ENCODE measurements at places on chromosomes 5 and 9.

GRCh38 chr9:86577420-86578333 is 223.5 kb upstream of the TUT7 start:
- DNase-seq = no peak

- no peak for DNase-seq
These were observed 41.7 kb upstream of the GABRP start for GRCh38 chr5:170741801-170742200.

DNA sequence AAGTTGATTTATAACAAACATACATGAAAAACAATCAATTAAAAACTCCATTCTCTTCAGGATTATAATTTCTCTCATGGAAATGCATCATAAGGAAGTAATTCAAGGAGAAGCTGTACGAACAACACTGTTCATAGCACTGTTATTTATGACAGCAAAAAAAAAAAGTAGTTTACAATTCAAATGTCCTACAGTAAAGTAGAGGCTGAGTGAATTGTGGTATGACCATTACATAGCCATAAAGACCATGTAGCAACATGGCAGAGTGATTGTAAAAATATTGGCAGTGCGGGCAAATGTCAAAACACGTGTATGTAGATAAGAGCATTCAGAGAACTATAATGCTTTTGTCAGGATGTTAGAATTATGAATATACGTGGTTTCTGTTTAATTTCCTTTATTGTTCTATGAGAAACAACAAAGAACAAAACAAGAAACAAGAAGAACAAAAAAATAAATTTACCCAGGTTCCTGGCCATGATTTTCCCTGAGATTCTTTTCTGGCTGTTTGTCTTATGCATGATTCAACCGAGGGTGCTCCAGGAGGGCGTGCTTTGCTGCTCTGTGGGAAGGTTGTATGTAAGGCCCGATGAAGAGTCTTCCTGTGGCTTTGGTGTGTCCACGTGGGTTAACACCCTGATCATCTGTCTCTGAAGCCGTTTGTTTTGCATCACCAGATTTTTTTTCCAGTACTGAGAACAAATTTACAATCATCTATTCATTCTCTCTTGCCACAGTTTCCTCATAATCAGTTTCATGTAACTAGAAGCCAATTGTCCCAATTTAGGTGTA is 28.8 kb downstream of the GCNT4 start:
- peak; percentile 50 for DNase-seq

DNA sequence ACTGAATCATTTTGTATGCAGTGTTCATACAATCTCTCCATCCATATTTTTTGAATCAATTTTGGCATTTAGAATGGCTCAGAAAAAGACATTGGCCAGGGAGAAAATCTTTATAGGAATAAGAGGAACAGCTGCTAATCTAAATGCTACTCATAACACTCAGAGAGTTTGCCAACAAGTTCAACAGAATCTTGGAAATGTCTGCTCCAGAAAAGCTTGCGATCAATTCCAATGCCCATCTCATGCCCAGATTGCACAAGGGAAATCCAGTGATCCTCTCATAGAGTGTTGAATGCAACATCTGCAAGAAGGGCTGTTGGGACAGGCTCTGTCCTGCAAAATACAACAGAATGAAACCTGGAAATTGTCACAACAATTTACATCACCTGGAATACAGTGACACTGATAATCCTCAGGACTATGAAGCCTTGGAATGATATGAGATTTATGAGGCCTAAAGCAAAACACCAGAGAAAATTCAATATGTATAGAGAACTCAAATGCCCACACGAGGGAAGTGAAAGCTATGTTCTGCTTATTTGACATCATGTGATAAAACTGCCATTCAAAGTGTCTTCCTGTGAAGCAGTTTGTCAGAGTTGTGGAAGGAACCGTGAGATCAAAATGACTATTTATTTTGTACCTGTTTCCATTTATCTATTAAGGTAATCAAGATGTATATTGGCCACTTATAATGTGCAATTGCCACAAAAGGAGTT is 190.1 kb downstream of the PARP8 start:
- DNase-seq = no peak

DNA sequence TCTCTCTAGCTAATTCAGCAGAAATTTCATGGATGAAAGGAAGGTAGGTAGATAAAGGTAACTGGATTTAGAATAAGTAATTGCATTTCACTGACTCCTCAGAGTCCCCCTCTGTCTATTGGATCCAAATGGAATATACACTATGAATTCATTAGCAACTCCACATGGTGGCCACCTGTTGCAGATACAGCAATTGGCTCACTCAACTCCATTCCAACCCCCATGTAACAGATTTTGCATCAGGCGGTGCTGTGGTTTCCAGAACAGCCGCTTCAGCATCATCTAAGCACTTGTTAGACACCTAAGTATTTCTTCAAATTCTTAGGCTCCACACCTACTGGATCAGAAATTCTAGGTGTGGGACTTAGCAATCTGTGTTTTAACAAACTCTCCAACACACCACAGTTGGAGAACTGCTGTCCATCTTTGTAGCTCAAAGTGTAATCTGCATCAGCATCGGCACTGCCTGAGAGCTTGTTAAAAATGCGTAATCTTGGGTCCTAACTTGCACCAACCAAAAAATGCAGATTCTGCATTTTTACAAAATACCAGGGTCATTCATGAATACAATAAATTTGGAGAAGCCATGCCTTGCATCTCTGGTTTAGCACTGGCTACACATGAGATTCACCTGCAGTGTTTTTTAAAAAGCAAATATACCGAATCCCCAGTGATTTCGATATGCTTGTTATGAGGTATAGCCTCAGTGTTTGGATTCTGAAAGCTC is 413.8 kb upstream of the CD180 start:
- no peak for DNase-seq

DNA sequence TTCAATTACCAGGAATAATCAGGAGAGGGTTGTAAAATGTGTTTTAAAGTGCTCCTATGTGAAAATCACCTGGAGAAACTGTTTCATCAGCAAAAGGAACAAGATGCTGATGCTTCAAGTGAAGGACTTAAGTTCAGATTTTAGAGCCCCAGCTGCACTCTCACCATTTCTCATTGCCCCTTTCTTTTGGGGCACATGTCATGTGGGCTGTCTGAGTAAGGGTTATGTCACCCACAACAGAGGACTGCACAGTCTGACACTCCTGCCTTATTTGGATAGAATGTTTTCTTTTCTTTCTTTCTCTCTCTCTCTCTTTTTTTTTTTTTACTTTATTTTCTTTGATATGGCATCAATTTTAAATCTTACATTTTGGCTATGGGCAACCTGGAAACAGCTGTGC is 204.1 kb upstream of the EFNA5 start:
- DNase-seq = no peak

DNA sequence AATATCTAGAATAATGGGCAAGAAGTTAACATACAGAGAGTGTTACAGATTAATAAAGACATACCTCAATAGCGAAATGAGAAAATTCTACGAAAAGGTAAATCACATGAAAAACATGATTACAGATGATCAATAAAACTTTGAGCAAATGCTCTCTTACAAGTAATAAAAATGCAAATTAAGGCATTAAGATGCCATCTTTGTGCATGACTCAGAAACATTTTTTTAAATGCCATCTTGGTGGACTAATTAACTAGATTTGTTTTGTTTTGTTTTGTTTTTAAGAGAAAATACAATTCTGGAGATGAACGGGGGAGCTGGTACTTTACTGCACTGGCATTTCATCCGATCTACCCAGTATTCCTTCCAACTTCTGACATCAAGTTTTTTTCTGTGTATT is 130.2 kb downstream of the SUSD1 start:
- no peak for DNase-seq

DNA sequence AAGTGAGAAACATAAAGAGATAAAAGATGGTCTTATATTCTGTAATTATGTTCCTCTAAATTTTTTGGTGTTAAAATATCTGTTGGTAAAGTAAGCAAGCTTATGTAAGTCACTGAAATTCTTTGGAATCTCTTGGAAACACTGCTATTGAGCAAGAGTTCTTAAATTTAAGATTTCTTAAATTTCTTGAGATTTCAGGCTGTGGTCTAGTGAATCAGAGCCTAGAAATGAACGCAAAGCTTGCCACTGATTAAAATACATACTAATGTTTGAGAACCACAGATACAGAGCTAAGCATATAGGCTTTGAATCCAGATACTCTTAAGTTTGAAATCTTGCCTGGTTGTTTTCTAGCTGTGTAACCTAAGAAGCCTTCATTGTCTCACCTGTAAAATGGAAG is 133.4 kb downstream of the TRPM3 start:
- DNase-seq = no peak

DNA sequence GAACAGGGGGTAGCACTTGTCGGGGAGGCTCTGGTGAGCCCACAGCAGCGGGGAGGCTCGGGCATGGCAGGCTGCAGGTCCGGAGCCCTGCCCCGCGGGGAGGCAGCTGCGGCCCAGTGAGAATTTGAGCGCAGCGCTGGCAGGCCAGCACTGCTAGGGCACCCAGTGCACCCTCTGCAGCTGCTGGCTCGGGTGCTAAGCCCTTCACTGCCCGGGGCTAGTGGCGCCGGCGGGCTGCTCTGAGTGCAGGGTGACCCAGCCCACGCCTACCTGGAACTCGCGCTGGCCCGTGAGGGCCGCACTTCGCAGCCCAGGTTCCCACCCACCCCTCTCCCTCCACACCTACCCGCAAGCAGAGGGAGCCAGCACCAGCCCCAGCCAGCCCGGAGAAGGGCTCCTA is 151.0 kb downstream of the NXNL2 start:
- DNase-seq = no peak

DNA sequence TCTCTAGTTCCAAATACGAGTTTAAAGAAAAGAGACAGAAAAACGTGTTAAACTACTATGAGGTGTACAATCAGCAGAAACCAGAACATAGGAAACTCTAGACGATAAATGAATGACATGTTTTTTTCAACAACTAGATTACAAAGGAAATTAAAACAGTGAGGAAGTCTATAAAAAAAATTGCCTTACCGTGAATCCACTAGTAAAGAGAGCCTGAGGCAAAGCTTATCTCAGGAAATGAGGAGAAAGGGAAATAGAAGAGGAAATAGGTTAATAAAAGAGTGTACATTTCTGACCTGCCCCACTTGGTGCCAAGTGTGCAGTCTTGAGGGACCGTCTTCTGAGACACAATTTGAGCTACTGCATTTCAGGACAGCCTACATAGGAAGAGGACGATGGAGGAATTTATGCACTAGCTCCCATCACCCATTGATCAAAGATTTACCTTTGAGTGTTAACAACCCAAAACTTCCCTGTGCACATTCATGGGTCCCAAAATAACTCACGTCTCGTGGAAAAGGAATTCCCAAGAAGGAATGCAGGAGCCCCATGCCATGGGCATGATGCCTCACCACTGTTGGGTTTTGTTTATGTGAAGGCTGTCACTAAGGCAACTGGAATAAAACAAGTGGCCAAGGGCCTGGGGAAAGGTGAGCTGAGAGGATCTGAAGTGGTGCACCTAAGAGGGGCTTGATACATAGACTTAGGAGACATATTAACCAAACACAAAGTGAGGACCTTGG is 53.6 kb upstream of the SLC1A3 start:
- DNase-seq = no peak

DNA sequence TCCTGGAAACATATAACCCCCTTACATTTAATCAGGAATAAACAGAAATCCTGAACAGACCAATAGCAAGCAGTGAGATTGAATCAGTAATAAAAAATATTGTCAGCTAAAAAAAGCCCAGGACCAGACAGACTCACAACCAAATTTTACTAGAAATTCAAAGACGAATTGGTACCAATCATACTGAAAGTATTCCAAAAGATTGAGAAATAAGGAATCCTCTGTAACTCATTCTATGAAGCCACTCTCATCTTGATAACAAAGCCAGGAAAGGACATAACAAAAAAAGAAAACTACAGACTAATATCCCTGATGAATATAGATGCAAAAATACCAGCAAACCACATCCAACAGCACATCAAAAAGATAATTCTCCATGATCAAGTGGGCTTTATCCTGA is 714.0 kb downstream of the SEMA5A start:
- DNase-seq = no peak

DNA sequence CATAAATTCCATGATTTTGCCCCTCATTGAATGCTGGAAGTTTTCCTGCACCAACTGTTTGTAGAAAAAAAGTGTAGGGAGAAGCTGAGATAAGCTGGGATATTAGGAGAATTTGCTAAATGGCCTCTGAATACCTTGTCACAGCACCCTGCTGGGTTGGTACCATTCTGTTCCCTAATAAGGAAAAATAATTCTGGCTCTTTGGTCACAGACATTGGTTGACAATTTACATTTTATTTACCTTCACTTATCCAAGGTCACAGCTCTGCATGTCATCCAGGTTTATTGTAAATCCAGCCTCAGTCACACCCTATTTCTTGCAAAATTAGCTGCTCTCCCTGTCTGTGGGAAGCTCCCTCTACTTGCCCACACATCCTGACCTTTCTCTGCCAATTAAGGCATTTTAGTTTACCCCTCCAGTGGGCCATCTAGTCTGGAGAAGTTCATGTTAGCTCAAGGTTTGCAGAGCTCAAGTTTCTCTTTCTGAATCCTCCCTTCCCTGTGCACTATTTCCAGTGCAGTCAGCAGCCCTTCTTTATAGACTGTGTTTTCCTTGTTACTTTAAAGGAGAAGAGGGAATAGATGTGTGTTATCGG is 115.4 kb upstream of the NTRK2 start:
- DNase-seq = no peak

DNA sequence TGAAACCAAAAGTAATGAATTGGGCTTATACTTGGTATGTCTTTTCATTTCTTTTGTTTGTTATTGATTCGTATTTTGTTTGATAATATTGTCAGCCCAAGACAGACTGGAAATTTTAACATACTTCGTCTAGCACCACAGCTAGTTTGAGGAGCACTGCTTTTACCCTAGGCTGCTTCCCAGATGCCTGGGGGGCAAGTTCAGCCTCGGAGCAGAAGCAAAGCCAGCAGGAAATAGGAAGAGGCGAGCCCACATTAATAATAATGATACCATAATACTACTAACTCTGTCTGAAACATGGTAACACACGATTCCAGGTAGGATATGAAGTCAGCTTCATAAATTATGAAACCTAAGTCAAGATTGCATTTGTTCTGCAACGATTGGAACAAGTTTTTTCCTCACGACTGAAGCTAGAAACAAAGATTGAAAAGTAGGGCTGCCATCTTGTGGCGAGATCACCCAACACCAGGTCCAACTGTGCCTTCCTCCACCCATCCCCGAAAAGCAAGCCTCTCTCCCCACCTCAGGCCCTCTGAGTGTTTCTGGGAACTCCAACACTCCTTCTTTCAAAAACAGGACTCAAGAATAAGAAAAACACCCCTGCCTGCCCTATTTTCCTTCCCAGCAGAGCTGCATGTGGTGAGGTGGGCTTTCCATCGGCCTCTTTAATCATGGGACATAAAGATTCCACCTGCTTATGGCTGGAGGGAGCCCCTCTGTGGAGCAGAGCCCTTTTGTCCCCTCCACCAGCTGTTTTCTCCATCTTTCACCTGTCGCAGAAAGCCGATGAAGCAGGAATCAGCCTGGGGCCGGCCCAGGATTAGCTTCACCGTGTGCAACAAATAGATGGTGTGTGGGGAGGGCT is 236.4 kb downstream of the CAAP1 start:
- DNase-seq = no peak
